ENCODE measurements at places on chromosomes 7 and 10. TPM values are rescaled to one million over a fixed set of nuclear protein-coding genes. Genes with fewer than 3 reads are reported as not detected.

ZPBP gene
- polyA plus RNA-seq: 0.24 TPM

TBRG4 gene
- 52.5 TPM for polyA plus RNA-seq

SPDYE5 gene
- 1.9 TPM for polyA plus RNA-seq

MRC1 gene
- polyA plus RNA-seq: 12.4 TPM
